DMS79 treated with DMSO at 0.1 percent for 48 hours (cell line): ENCODE measurements at places on chromosomes 7 and 10.

GRCh38 chr10:103110407-103110806 is 82.7 kb downstream of the NT5C2 start:
- no peak for DNase-seq

DNA sequence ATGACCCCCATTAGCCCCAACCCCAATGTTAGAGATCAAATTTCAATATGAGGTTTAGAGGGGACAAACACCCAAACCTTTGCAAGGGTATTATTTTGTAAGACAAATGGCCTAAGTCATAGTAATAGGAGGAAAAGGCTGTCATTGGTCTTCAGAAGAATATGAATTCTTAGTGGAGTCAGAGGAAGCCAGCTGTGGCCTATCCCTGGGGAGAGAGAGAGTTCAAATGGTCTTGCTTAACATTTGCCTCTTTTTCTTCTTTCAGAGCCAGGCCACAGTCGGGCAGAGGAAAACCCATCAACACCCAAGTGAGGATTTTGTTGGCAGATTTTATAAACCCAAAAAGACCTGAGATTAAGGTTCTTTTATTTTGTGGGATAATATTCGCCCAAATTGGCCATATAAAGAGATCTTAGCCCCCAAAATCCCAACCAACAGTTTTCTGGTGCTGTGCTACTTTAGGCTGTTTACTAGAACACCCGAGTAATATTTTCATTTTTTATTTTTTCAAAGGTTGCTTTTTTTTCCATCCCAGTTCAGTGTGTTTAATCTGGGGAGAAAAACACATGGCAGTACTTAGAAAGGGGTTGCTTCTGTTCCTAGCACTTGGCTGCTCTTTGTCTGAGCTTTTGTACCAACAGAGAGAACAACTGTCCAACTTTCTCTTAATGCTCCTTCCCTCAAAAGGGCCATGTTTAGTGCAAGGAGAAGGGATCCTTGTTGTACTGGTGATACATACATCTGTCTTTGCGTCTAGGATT is 26.8 kb upstream of the ARMC3 start:
- DNase-seq, result no peak

DNA sequence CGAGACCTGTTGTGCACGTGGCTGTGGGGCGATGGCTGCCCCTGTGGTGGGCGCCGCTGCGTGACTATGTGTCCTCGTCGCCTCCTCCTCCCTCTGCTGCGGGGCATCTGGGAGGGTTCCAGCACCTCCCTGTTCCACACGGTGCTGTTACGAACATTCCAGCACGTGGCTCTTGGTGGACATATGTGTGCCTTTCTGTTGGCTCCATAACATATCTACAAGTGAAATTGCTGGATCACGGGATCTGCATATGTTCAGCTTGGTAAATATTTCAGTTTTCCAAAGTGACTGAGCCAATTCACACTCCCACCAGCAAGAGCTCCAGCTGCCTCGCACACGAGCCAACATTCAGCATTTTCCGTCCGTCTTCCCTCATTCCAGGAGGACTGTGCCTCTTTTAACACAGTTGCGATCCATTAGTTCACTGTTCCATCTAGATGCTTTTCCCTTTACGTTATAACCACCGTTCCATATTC is 25.1 kb downstream of the SNX8 start:
- no peak for DNase-seq

DNA sequence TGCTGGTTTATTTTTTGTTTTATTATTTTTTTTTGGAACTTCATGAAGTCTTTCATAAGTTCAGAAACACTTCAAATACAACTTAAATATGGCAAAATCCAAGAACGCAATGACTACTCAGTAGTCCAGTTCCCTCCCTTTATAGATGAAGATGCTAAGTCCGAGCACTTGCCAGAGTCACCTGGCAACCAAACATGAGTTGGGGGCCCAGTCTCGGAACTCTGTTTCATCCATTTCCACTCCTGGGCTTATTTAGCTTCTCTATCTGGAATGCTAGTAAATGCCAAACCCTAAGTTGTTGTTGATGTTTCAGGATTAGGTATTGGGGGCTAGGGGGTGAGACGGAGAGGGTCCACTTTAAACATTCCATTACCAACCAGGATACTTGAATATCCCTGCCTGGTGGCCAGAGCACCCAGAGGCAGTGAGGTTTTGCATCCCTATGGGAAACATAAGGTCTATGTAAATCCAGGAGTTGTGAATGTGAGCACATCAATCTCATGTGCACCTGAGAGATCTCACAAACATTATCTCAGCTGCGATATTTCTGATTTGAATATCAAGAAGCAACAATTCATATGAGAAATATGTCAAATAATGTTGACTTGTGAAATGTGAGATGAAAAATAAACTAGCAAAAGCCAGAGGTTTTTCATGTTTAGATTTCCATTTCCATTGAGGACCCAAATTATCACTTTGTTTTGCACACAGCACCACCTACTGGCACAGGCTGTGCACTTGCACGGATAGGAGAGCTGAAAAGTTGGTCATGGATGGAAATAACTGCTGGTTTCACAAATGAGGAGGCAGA is 129.3 kb downstream of the PKD1L1 start:
- DNase-seq, result no peak

DNA sequence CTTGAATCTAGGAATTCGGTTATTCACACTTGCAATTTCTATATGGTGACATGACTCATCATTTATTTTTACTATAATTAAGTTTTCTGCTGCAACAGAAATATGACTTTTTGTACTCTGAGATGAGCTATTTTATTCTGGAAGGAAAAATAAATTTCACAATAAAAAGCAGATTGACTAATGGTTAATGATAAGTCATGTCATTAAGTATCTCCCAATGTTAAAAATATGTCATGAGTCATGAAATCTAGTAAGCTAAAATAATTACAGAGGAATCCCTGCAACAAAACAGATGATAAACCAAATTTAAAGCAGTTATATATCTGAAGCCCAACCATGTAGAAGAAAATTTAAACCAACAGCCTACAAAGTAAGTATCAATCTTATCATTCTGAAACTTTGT is 149.2 kb downstream of the CACNA2D1 start:
- no peak for DNase-seq

GRCh38 chr7:135553346-135553745 is 4.4 kb upstream of the NUP205 start:
- no peak for DNase-seq

DNA sequence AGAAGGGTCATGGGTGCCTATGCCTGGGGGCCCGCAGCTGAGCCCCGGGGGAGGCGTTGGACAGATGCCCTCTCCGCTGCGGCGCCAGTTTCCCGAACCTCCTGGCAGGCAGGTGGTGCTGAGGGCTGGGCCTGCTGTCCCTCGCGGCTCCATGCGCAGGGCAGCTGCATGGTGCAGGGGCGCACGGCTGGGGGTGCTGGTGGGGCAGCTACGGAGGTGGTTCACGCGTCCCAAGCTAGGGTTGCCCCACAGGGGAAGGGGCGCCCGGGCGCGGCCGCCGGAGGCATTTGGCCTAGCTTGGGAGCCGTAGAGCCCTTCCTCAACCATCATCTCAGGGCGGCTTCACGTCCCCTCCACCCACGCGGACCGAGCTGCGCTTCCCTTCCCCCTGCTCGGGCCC is 146.0 kb downstream of the CCDC201 start:
- no peak for DNase-seq

GRCh38 chr7:94324380-94325121 is 70.1 kb upstream of the COL1A2 start:
- DNase-seq, result no peak

- DNase-seq, result no peak
Observed at GRCh38 chr10:13904064-13904463, 317.3 kb downstream of the PRPF18 start.
